Forelimb muscle (tissue), 1 donor: ENCODE measurements at places on chromosomes 12 and 14. TPM values are rescaled to one million over a fixed set of nuclear protein-coding genes. Genes with fewer than 3 reads are reported as not detected.
A peak's percentile ranks its signal among the peaks of the same experiment; 100 is the strongest.

Gene ERC1
- 20.4 TPM for polyA plus RNA-seq

Gene NRL
- 1.8 TPM for polyA plus RNA-seq

Gene PCBP2
- 550 TPM for polyA plus RNA-seq

Gene ABCD4
- 62.4 TPM for polyA plus RNA-seq

Gene IL22
- polyA plus RNA-seq, result not detected

Gene ASB2
- 38.2 TPM for polyA plus RNA-seq

Gene GZMH
- polyA plus RNA-seq, result not detected

Gene PSMB5
- polyA plus RNA-seq, result 226 TPM

DNA sequence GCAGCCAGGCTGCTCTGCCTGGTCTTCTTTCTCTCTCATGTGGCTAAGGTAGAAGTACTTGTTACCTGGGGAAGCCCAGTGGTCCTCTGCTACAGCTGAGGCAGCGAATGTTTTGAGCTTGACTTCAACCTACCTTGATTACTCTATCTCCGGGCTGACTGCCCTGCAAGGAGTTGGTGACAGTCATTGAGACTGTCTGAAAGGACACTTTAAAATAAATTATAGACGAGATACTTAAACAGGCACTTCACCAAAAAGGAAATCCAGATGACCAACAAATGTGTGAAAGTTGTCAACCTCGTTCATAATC, 474 bp upstream of the CIT start:
- DNase-seq, result no peak

- DNase-seq, result no peak
These were observed 99.2 kb downstream of the SLC15A4 start for GRCh38 chr12:128724468-128725046.

GRCh38 chr14:100677554-100678468, 48.9 kb upstream of the DLK1 start:
- DNase-seq, result peak; percentile 81

- no peak for DNase-seq
These were observed 17.4 kb upstream of the SLC10A1 start for GRCh38 chr14:69814397-69814796.

GRCh38 chr12:45720069-45720468, 9.4 kb upstream of the ARID2 start:
- DNase-seq, result no peak

DNA sequence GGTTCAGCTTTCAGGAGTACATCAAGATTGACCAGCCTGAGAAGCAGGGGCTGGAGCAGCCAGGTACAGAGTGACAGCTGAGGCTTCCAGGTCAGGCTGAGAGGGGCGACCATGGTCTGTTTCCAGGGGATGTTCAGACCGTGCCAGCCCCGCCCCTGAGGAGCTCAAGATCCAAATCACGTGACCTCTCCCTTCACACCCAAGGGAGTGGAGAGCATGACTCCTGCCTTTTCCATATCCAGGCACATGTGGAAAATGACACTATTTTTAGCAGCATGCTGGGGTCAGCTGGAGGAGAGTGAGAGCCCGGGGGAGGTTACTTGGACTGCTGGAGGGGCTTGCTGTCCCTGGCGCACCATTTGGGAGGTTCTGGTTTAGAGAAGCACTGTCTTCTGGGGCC, 92.7 kb downstream of the B4GALNT3 start:
- no peak for DNase-seq

- no peak for DNase-seq
These were observed 564 bp downstream of the ATXN3 start for GRCh38 chr14:92105893-92106142.

- DNase-seq, result no peak
These were observed 66.4 kb upstream of the SRSF5 start for GRCh38 chr14:69700575-69700974.

DNA sequence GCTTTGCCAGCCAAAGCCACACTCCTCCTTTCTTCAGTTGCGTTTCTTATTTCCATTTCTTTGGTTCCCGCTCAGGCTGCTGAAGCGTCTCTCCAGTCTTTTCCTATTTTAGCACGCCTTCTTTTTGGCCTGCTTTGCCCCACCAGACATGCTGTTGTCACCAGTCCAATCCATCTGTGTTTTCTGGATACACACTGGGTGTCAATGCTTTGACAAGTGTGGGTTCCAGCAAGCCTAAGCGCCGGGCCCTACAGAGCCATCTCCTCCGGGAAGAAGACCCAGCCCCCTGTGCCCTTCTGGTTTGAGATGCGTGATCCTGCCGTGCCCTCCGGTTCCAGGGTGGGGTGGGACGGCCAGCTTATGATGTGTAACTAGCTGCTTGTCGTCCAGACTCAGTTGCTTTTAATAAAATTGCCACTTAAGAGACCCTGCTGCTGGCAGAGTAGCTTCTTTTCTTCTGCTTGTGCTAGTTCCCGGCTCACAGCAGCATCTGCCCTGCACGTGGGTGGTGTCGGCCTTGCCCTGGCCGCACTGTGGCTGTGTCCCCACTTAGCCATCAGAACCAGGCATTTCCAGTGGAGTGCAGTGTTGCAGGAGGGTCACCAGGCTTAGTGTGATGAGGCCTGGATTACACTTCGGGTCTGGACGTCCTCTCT, 29.7 kb downstream of the EML1 start:
- DNase-seq, result peak; percentile 47

DNA sequence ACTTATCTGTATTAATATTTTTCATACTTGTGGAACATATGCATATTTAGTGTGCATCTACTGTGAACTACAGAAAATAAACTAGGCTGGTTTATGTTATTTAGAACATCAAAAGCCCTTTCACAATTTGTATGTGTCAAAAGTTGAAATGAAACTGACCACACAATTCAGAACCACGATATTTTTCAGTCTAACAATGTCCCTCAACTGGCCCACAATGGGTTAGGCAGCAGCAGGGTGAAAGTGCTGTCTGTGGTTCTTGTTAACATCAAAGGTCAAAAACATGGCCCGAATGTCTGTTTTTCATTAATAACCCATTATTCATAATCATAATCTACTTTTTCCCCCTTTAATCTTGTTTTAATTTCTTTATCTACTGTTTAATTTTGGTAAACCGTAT, 559.9 kb upstream of the ATP2B1 start:
- no peak for DNase-seq

DNA sequence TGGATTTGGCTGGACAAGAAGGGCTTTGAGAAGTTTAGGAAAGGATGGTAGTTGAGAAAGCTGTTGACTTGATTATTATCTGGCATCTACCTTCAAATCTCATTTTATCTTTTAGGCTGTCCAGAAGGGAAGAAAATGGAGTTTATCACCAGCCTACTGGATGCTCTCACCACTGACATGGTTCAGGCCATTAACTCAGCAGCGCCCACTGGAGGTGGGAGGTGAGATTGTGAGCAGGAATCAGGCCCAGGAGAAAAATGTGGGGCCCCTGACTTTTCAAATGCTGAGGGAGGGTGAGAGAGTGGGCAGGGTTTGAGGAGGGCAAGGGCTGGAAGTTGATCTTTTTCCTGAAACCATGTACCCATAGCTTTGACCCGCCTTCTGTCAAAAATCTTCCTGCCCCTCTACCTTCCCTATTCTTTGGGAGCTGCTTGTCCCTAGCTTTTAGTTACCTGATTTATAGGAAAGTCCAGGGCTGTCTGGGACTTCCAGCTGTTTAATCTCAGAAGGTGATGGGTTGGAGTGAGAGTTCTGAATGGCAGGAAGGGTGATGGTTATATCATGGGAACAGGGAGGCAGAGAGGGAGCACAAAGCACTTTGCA, 134.2 kb downstream of the SMOC1 start:
- DNase-seq, result no peak

DNA sequence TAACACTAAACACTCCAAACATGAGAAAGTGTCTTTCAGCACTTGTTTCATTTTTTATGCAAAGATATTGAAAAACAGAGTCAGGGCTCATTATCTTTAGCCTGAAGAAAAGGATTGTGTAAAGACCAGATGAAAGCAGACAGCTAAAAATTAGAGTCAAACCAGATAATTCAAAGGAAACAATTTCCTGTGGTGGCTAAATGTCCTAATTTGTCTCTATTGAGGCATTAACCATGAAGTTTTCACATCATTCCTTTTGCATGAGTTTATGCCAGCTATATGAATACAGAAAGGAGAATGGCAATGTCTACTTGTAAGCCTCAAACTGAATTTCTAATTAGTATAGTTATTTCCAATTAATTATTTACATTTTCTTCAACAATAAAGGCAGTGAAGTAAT, 338.5 kb downstream of the FSCB start:
- no peak for DNase-seq

DNA sequence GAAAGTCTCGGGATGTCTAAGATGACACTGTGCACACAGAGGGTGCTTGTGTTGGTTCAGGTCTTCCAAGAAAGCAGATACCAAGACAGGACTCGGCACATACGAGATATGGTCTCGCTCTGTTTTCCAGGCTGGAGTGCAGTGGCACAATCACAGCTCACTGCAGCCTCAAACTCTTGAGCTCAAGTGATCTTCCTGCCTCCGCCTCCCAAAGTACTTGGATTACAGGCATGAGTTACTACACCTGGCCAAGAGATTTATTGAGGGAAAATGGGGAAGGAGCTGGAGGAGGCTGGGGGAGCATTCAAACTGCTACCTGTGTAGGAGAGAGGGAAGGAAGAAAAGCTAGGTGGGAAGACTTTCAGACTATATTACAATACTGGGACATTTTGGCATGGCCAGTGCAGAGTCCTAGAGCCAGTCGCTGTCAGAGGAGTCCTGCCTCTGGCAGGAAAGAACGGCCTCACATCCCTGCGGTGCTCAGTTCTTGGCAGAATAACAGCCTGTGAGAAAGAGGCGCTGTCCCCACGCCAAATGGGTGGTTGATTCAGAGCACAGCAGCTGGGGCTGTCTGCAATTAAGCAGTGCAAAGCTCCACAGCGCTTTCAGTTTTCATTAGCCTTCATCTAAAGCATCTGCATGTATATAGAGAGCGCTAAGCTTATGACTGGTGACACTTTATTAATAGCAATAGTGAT, 18.3 kb downstream of the SLC17A8 start:
- DNase-seq, result peak; percentile 50

DNA sequence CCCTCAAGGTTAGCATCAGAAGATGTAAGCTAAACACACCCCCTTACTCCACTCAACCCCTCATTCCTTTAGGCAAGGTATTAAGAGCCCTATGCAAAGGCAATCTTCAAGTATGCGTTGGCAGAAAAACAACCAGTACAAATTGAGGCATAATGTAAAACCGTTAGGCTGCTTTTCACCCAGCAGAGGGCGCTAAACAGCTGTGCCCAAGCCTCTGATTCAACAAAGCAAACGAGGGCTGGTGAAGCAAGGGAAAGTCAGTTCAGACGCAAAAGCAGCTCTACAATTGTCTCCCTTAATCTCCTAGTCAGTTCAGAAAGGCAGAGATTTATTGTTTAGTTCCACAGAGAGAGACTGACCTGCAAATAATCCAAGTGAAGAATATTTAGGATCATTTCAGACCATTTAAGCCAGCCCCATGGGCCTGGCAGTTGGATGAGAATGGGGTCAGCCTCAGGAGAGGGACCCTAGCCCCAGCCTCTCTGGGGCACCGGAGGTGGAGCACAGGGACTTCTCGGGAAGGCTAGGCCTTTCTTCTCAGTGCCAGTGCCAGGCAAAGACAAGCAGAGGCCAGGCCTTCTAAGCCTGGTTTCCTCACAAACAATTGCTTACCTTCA, 23.5 kb downstream of the DCAF5 start:
- DNase-seq, result peak; percentile 62
